ENCODE measurements at places on chromosomes 1 and 21. TPM values are rescaled to one million over a fixed set of nuclear protein-coding genes. Genes with fewer than 3 reads are reported as not detected.
A peak's percentile ranks its signal among the peaks of the same experiment; 100 is the strongest.

DNA sequence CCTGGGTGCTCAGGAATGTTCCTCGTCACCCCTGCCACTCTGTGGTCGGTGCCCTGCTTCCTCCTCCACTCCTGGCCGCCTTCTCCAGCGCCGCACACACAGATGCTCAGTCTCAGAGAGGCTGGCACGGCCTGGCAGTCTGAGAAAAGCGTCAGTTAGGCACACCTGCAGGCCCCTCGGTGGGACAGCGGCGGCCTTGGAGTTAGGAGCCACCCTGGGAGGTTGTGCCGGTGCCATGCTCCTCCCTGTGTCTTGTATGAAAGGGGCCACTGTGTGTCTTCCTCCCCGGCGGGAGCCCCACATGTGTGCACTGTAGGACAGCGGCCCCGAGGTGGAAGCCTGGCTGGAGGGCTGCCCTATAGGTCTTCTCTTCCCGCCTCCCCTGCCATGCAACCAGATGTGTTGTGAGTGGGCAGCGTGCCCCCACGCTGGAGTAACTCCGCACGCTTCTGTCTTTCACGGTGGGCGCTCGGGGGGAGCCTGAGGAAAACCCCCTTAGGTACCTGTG is 145.2 kb downstream of the PGBD5 start:
- DNase-seq = no peak

- no peak for DNase-seq
Observed at GRCh38 chr1:212607913-212608391, 609 bp upstream of the ATF3 start.

DNA sequence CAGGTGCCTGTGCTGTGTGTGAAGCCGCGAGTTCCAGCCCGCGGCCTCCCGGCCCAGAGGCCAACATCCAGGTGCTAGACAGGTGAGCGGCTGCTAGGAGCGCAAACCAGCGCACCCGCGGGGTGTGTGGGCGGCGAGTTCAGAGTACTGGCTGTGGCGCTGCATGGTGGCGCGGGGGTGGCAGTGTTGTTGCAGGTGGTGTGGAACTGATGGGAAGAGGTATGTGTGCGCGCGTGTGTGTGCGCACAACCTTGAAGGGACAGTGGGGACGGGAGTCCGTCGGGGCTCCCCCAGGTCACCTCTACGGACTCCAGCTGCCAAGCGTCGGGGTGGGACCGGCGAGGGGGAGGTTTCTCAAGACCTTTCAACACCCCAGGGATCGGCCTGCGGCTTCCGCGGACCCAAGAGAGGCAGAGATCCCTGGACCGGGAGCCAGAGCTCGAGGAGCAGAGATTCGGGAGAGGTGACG is 433 bp upstream of the DMBX1 start:
- DNase-seq = no peak

DNA sequence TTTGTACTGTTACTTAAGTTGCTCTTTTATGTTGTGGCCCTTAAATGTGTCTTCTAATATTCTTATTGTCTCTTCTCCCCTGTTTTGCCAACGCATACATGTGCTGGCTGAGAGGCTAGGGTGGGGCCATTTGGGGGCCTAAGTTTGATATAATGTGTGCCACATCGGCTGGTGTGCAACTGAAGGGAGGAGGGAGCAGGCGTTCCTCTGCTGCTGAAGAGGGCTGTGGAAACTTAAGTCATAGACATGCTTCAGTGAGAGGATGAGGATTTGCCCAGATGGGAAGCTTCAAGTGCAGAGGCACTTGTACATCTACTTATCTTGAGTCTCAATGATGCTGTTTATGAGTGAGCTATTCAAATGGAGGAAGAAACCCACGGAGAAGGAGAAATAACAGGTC is 630.6 kb downstream of the LMO4 start:
- no peak for DNase-seq

DNA sequence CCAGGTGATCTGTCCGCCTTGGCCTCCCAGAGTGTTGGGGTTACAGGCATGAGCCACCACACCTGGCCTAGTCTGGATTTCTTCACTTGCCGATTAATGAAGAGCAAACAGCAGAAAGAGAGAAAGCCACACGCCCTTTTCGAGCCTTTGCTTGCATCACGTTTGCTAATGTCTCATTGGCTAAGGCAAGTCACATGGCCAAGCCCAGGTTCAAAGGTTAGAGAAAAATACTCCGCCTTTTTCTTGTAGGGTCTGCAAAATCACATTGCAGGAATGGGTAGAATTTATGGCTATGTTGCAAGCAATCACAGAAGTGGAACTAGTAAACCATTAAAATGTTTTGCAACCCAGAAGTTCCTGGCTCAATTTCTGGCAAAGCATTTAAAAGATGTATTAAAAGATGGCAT is 26.8 kb upstream of the BACH1 start:
- peak; percentile 23 for DNase-seq

DNA sequence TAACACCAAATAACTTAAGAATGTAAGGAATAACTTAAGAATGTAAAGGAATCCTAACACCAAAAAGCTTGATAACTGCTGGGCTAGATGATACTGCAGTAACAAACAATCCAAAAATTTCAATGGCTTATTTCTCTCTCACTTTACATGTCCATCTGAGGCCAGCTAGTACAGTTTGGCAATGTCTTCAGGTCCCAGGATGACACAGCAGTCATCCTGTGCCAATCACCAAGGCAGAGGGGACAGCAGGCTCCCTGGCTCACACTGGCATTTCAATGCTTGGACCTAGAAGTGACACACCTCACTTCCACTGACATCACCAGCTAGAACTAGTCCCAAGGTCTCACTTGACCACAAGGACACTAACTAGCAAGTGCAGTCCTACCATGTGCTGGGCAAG is 15.3 kb downstream of the DNAJC11 start:
- peak; percentile 36 for DNase-seq

DNA sequence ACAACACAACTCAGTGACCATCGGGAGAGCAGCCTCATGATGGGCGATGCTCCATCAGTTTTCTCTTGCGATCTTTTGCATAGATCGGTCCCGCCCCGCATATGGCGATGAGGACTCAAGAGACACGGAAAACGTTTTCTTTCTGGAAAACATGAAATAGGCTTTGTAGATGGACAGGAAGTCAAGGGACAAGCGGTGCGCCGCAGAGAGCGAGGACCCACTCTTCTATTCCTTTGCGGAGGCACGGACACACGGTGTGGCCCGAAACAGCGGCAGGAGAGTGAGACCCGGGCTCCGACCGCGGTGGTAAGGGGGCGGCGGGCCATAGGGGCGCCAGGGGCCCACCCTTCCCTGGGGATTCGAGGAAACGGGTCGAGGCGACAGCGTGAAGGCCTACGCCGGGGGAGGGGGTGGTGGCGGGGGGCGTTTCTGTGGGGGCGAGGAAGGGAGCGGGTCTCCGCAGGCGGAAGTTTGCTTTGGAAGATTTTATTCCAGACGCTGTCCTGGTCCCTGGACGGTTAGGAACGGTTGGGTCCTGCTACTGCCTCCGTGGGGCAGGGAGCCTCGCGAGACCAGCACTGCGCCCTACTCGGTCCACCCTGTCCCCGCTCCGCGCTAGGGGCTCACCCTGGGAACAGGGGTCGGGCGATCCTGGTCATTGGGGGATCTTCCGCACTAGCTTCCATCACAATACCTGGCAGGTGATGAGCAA is 796 bp upstream of the TDRKH start:
- DNase-seq = no peak

DNA sequence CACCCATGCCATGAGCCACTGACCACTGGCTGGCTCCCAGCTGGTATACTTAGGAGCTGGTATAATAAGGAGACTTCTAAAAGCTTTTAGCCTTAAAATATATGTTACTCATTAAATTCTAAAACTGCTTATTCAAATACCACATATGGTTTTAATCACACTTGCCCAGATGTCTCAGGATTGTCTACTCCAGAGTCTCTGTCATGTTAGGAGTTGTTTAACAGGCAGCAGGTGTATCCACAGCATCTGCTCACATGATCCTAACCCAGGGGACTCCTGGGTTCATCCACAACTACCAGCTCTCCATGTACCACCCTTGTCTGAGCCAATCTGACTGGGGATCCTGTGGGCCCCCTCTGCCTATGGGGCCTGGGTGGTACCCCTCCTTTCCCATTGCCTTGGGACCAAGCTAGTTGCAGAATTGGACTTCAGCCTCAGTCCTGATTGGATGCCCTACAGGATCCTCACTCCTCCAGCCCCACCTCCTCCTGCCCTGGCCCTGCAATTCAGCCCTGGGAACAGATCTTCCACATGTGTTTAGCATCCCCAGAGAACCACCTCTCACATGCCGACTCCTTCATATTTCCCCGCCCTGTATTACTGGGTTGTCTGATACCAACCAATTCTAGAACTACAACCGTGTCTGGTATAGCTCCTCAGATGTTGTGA is 61.3 kb downstream of the BCAR3 start:
- peak; percentile 36 for DNase-seq

GRCh38 chr1:26959722-26960624 is at the start of gene KDF1:
Gene KDF1, minus strand, starts transcription at chr1:26960468. Its CDS starts 8,088 bp downstream, at chr1:26952380.
- DNase-seq = no peak

- DNase-seq = no peak
Observed at GRCh38 chr1:100127226-100127625, 5.5 kb downstream of the SASS6 start.

- DNase-seq = no peak
Observed at GRCh38 chr21:36776981-36777617, 78.2 kb downstream of the SIM2 start.

DNA sequence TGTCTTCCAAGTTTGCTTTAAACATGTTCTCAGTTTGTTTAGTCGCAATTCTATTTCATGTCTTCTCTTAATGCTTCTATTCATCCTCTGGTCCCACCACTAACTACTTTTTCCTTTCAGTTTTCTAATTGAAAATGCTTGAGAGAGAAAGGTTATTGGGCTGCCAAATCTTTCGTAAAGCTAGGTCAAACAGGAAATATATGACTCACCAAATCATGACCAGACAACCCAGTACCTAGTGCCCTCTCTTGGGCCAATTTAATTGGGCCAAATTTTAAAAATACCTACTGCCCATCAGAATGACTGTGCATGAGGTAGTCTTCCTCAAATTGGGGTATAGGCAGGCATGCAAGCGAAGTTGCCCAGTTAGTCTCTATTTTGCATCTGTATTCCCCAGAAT is 295.4 kb upstream of the PBX1 start:
- no peak for DNase-seq

- DNase-seq = no peak
Observed at GRCh38 chr1:147822292-147822691, 61.9 kb upstream of the GJA5 start.

GRCh38 chr1:153465811-153466636 is 5.6 kb upstream of the S100A7 start:
- peak; percentile 29 for DNase-seq

DNA sequence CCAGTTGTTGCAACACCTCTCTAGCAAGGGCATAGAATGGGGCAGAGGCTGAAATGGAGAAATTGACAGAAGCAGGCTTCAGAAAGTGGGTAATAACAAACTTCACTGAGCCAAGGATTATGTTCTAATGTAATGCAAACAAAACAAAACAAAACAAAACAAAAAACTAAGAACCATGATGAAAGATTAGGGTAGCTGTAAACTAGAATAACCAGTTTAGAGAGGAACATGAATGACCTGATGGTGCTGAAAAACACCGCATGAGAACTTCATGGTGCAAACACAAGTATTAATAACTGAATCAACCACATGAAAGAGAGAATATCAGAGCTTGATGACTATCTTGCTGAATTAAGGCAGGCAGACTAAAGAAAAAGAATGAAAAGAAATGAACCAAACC is 1707.7 kb downstream of the BRINP3 start:
- no peak for DNase-seq

GRCh38 chr1:58727364-58727763 is 27.5 kb upstream of the MYSM1 start:
- peak; percentile 91 for DNase-seq

GRCh38 chr1:23428136-23428905 is 3.8 kb upstream of the TCEA3 start:
- DNase-seq = no peak

- DNase-seq = no peak
Observed at GRCh38 chr1:24032981-24033380, 52.9 kb upstream of the SRSF10 start.

DNA sequence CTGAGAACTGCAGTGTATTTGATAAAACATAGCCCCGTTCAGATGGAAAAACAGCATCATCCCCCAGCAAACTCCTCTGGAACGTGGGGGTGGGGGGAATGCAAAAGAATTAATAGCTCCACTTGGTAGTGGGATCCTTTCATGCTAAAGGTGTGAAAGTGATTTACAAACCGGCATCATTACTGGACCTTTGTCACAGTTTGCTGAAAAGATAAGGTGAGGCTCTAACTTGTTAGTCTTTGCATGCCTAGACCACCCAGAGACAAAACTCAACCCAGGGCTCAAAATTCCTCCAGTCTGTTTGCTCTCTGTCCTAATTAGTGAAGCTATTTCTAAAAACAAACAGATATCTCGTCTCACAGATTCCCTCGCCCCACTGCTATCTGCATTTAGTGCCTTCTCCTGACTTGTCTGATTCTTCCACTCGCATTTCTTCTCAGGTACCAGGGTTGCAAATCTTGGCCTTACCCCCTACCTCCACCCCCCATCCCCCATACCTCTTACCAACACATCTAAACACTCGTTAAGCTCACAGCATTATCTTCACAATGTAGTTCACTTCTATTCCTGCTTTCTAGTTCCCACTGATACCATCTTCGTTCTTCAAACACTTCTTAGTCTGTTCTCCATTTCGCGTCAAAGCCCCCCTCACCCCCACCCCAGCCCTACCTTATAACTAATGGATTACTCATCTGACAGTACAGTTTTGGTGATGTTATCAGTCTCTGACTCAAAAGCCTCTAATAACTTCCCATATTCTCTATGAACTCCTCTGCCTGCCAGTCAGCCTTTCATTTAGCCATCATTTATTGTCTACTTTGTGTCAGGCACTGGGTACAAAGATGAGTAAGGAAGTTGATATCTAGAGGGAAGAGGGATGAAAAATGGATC is 11.8 kb downstream of the IER5 start:
- no peak for DNase-seq

DNA sequence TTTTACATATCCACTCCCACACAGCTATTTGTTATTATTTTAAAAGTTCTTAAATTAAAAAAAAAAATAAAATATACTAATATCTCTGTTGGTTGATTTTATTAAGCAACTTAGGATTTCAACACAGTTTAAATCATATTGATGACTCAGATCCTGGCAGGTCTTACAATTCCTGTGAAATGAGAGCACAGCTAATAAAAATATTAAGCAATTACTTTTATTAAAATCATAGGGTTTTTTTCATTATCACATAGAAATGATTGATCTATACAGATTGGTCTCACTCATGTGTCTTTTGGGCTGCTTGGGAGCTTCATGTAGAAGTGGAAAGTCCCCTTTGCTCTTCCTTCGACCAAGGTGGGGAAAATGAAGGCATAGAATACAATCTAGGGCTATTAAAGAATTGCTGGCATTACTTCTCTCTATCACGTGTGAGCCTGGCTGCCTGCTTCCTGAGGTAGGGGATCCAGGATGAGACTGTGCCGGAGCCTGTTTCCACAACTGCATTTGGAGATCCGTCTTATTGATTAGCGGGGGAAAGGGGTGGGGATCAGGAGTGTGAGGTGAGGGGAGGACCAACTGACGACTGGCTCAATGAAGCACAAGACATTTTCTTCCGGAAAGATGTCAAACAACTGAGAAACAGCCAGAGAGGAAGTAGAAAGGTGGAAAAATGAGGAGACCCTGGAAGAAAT is 858.0 kb downstream of the USP25 start:
- peak; percentile 73 for DNase-seq

The MPL gene
- total RNA-seq = not detected

The RNU1-4 gene
- under 0.01 TPM for total RNA-seq

The CFHR1 gene
- 0.50 TPM for total RNA-seq

The CERS2 gene
- total RNA-seq = 138 TPM

The TTC22 gene
- total RNA-seq = not detected

The SLAMF9 gene
- total RNA-seq = not detected

The KLHDC7A gene
- not detected for total RNA-seq

The BTBD8 gene
- total RNA-seq = 10.8 TPM

The GPN2 gene
- 9.0 TPM for total RNA-seq

The CHIA gene
- not detected for total RNA-seq

The MATN1 gene
- total RNA-seq = not detected

The TGFB2 gene
- 13.9 TPM for total RNA-seq

The NEGR1 gene
- 3.1 TPM for total RNA-seq

Measured in fibroblast of lung (primary cell).